Hindlimb muscle (tissue), 1 donor: ENCODE measurements at places on chromosomes 3 and 15.
A peak's percentile ranks its signal among the peaks of the same experiment; 100 is the strongest.

- DNase-seq: no peak
Observed at GRCh38 chr15:40567111-40567510, 2.0 kb upstream of the RPUSD2 start.

DNA sequence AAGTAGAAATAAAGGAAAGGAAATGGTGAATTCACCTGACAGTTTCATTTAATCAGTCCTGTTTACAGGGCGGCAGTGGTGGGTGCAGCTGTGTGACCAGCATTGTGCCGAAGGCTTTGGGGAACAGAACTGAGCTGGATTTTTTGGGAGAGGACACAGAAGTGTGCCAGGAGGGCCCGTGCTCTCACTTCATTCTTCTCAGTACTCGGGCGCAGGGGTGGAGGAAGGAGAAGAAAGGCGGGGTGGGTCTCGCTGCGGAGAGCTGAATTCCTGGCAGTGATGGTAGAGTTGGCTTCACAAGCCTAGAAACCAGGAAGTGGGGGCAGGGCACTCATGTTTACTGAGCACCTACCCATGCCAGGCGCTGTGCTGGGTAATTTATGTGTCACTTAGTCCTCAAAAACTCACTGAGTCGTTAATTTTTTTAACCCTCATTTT is 64.6 kb downstream of the CRTC3 start:
- no peak for DNase-seq

- no peak for DNase-seq
Observed at GRCh38 chr3:47715928-47716327, 65.8 kb downstream of the SMARCC1 start.

- no peak for DNase-seq
Observed at GRCh38 chr3:8455526-8456411, 45.9 kb upstream of the LMCD1 start.

GRCh38 chr3:172751175-172751704 is 714 bp downstream of the ECT2 start:
- no peak for DNase-seq

GRCh38 chr15:69583626-69584025 is 131.0 kb downstream of the RPLP1 start:
- DNase-seq: peak; percentile 22
